ENCODE measurements at places on chromosomes 3 and 15.

DNA sequence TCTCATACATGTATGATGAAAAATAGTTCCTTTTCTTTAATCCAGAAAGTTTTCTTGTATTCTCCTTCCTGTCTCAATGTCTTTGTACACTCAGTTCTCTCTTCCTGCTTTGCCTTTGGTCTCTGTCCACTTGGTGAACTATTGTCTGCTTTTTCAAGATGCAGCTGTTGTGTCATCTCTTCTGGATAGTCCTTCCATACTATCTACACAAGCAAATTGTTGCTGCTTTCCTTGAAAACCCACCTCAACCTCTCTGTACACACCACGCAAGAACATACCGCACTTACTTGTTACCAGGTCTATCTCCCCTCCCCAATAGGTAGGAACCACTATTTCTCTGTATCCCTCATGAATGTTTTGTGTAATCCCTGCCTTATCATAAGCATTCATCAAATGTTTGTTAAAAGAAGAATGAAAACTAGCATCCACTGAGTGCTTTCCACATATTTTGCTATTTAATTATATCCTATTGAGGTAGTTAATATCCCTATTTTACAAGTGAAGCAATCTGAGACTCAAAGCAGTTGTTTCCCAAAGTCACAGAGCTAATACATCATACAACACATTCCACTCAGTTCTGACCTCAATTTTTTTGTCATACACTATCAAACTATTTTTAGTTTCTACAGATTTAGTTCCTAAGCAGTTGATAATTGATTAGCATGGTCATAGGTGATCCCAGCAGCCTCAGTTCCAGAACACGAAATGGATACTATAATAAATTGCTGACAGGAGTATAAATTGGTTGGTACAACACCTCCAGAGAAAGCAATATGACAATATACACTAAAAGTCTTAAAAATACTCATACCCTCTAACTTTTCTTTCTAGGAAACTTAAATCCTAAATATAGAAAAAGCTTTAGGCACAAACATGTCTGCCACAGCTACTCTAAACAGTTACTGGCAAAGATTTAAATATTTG, 19.6 kb downstream of the HACL1 start:
- no peak for DNase-seq

DNA sequence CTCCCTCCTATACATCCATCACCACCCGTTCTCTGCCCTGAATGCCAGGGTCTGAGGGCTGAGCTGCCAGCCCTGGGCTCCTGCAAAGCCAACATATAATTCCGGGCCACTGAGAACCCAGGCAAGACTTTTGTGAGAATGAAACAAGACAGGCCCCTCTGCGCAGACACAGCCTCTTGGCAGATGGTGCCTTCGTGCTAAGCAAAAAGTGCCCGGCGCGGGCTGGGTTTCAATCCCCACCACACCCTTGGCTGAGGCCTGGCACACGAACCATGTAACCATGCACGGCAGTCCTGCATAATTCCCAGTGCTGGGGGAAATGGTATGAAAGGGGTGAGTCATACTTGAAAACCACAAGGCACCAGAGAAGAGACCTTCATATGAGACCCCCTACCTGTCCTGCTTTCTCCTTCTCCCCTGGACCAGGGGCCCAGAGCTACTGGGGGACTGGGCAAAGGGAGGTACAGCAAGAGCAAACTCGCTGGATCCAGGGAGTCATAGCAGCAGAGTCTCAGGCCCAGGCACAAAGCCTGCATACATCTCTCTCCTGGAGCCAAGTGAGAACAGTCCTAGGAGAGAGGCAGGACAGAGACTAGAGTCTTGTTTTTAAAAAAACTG, 26.1 kb upstream of the LOXL1 start:
- no peak for DNase-seq

GRCh38 chr15:66940368-66940767, 125.0 kb upstream of the SMAD3 start:
- DNase-seq = no peak

- DNase-seq = no peak
Measured at GRCh38 chr3:105626739-105627138, 242.1 kb downstream of the CBLB start.

DNA sequence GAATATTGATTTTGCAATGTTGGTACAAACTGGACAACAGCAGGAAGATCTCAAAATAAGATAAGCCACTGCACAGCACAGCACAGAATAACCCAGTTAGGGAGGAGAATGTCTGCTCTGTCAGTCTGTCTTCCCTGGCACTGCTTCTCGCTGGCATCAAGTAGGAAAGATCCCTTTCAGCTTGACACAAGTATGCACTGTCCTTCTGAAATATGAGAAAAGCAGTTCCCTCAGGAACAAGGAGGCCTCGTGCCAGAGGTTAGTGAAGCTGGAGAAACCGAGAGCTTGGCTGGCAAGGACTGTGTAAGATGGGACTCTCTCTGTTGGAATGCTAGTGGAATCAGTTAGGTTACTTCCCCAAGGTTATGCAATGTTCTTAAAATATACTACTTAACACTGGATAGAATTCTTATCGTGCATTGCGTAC, 59.1 kb downstream of the FMN1 start:
- no peak for DNase-seq

- DNase-seq = no peak
Measured at GRCh38 chr3:28317438-28318022, 31.0 kb upstream of the ZCWPW2 start.

- no peak for DNase-seq
Measured at GRCh38 chr3:187521546-187521945, 148.6 kb downstream of the SST start.

- no peak for DNase-seq
Measured at GRCh38 chr15:40928821-40929659, at the start of gene DLL4. Gene DLL4 (plus strand): TSS chr15:40929340. CDS start chr15:40929669, 329 bp downstream.

DNA sequence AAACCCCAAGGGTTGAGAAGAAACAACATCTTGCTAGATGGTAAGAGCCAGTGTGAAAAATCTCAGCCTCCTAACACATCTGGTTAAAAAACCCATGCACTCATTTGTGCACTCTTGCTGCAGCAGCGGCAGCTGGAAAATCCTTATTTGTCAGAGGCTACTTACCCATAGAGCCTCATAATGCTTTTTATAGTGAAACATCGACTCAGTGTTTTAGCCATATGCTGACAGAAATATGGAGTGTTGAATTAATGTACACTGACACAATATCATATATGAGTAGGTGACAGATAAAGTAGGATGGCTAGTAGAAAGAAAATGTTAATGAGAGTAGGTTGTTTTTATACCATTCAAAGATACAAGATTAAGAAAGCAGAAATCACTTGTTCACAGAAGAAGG, 13.0 kb downstream of the SLC9A9 start:
- no peak for DNase-seq

GRCh38 chr3:170558427-170558826, 27.4 kb downstream of the SLC7A14 start:
- DNase-seq = no peak
